ENCODE measurements at places on chromosomes 5 and 9. TPM values are rescaled to one million over a fixed set of nuclear protein-coding genes. Genes with fewer than 3 reads are reported as not detected.

DNA sequence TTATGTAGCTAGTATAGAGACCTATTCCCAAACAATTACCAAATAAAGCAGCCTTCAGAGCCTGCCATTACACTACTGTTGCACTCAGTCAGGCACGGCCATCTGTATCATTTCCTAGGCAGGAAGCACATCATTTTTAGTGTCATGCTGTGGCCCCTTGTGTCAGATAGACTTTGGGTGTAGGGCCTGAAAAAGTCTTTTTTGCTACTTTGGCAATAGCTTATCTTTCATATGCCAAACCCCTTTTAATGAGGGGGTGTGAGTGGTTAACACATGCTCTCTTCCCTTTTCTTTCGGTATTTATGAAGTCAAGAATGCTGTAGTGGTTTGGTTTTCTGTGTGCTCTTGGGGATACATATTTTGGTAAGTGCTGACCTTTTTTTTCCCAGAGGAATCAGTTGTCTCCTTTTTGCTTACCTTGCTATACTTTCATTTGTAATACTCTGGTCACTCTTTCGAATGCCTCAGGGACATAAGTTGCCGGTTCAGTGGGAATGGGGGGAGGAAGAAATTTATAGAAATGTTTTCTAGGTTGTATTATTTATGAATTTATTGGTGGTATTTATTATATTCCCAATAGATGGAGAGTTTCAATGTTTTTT, 209.8 kb downstream of the CSNK1G3 start:
- no peak for ATAC-seq

DNA sequence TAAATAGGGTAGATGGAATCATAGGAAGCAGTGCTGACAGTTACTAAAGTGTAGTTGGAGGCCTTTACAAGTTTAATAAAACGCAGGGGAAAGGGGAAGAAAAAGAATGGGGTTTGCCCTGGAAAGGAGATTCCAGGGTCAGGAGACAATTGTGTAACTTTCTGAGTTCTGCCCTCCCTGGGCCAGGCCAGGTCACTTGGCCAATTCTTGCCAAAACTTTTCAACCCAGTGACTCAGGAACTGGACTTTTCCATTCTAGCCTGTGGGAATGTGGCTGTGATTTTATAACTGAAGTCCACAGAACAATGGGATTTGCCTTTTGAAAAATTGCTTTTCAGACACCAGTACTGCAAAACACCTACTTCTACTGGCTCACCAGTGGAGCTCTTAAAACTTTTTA, 289.8 kb upstream of the ANKRD55 start:
- no peak for ATAC-seq

- no peak for ATAC-seq
These were observed 106.7 kb downstream of the SMIM15 start for GRCh38 chr5:61055434-61056006.

DNA sequence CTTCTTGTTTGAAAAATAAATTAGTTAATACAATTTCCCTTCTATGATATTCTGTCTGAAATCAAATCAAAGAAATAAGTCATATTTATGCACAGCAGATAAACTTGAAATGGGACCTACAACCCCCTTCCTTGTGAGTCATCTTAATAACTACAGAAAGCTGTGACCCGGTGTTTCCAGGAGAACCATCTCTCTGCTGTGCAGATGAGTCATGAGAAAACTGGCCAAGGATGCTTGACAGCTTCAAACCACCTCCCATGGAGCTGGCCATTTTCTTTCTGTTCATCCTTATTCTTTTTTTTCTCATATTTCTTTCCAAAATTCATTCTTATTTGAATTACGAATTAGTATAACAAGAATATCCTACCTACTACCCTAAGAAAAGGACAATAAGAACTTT, 43.4 kb upstream of the NR4A3 start:
- peak; percentile 61 for ATAC-seq

The CDH9 gene
- total RNA-seq: 1.1 TPM

- no peak for ATAC-seq
These were observed 10.7 kb downstream of the CARNMT1 start for GRCh38 chr9:75017378-75017777.

GRCh38 chr9:80866121-80866520, 823.2 kb downstream of the TLE1 start:
- no peak for ATAC-seq

The CDH10 gene
- 0.45 TPM for total RNA-seq

DNA sequence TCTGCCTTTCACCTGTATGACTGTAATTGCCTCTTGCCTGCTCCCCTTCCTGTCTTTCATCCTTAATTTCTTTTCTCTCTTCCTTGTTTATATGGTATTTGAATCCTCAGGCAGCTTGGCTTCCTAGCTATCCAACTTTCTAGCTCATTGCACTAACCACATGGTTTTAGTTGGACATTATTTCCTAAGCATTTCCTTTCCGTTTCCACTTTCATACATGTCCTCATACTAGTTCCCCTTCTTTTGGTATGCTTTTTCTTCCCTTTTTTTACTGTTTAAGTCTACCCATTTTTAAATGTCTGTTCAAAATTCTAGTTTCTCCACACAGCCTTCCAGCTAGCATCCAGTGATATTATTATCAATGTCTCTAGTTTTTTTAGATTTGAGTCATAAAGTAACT, 6.6 kb downstream of the CWC27 start:
- no peak for ATAC-seq

Measured in motor neuron (in vitro differentiated cells).